ENCODE measurements at places on chromosomes 13 and 19.
A peak's percentile ranks its signal among the peaks of the same experiment; 100 is the strongest.

GRCh38 chr13:31056644-31057271, 104.9 kb downstream of the HSPH1 start:
- peak; percentile 43 for DNase-seq

DNA sequence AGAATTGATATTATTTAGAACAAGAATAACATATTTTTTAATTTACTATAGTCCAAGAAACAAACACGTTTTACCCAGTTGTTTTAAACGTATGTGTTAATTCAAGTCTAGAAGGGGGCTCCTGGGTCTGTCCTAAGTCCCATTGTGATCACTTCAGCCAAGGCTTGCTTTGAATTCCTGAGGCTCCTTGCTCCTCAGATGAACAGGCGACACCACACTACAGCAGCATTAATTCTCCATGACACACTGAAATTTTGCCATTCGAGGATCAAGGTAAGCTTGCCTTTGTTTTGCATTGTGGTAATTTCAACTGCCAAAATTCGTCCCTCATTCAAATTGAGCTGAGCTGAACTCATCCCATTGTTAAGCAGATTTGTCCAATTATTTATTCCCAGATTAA, 1442.6 kb downstream of the SLITRK5 start:
- no peak for DNase-seq

GRCh38 chr13:60182907-60183306, 19.2 kb upstream of the DIAPH3 start:
- no peak for DNase-seq

DNA sequence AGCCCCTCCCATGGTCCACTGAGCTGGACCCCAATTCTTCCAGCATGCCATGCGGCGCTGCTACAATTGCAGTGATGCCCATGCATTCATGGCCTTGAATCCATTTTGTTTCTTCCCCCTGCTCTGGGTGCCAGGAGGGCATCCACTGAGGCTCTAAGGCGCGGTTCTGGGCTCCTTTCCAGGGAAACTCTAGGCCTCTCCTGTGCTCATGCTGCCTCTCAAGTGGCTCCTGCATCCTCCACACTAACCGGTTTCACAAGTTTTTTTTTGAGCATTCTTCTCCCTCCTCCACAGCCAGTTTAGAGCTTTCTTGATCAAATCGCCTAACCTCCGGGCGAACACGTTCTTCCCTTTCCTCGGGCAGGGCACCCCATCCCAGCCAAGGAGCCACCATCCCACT, 69.1 kb upstream of the FLT1 start:
- DNase-seq: no peak

DNA sequence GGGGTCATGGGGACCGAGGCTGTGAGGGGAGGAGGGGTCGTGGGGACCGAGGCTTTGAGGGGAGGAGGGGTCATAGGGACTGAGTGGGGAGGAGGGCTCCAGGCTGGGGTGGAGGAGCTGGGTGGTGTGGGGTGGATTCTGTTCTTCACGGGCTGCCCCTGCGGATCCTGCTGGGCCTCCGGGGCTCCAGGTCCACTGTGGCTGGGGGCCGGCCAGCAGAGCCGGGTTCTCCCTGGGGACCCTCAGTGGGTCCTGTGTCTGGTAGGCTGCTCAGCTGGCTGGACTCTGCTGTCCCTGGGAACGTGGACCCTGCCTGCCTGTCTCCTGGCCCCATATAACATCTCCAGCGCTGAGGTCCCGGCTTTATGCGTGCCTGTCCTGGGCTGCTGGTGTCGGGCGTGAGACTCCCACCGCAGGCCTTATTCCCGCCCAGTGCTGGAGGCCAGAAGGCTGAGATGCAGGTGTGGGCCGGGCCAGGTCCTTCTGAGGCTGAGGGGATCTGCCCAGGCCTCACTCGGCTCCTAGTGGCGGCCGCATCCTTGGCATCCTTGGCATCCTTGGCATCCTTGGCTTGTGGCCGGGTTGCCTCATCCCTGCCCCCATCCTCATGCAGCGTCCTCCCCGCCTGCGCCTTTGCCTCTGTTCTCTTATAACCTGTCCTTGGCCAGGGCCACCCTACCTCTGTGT, 19.8 kb upstream of the GNA15 start:
- no peak for DNase-seq

DNA sequence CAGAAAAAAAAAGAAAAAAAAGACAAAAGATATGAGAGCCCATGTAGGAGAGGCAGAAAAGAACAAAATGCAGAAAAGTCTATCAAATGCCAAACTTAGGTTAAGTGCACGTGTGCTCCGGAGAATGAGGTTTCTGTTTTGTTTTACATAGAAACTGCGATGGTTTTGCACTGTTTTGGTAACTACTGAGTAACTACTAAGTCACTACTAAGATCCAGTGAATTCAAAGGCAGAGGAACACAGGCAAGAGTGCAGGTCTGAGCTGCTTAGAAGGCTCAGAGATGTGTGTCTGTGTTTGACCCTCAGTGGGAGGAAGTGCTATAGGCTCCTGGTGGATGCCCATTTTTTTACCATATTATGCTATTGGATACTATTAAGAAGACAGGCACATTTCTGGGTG, 299.3 kb downstream of the NDFIP2 start:
- no peak for DNase-seq

DNA sequence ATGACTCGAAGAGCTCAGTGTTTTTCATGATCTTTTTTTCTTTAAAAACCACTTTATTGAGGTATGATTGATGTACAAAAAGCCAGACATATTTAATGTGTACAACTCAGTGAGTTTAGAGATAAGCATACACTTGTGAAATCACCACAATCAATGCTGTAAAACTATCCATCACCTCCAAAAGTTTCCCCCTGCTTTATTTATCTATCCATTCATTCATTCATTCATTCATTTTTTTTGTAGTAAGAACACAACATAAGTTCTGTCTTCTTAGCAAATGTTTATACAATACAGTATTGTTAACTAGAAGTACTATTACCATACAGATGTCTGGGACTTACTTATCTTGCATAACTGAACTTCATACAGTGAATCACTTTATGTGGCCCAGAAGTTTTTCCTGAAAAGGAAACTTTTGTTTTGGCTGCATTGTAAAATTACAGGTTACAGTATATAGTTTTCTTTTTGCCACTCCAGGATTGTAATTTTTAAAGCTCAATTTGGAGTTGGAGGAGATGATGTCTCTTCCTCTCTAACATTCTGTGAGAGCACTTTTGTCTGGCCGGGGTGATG, 6.7 kb downstream of the RAP2A start:
- DNase-seq: no peak

GRCh38 chr13:55493297-55493696, 1647.4 kb upstream of the PRR20A start:
- no peak for DNase-seq

DNA sequence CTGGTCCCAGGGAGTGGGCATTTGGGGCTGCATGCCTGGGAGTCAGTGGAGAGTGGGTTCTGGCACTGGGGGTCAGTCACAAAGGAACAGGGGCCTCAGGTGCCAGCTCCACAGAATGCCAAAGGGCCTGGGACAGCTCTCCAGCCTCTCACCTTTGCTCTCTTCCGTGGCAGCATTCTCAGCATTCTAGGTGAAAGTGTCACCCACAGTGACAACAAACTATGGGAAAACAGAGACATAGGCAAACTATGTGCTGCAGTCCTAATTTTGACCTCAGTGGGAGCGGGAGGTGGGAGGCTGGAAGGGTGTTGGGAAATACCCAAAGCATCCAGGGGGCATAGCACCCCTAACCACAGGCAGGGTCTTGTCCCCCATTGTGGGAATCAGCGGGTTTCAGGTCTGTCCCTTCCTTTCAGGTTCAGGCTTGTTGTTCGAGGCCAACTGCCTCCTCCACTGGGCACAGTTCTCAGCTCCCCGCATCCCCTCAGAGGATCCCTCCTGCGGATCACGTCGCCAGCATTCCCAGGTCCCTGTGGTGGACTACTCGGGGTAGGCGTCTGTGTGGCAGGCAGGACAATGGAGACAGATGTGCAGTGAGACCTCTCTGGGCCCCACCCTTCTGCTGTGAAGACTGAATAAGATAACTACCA, 52.4 kb downstream of the TSHZ3 start:
- no peak for DNase-seq

Measured in fibroblast of upper back skin (primary cell).